ENCODE measurements at places on chromosomes 4 and X. TPM values are rescaled to one million over a fixed set of nuclear protein-coding genes. Genes with fewer than 3 reads are reported as not detected.

DNA sequence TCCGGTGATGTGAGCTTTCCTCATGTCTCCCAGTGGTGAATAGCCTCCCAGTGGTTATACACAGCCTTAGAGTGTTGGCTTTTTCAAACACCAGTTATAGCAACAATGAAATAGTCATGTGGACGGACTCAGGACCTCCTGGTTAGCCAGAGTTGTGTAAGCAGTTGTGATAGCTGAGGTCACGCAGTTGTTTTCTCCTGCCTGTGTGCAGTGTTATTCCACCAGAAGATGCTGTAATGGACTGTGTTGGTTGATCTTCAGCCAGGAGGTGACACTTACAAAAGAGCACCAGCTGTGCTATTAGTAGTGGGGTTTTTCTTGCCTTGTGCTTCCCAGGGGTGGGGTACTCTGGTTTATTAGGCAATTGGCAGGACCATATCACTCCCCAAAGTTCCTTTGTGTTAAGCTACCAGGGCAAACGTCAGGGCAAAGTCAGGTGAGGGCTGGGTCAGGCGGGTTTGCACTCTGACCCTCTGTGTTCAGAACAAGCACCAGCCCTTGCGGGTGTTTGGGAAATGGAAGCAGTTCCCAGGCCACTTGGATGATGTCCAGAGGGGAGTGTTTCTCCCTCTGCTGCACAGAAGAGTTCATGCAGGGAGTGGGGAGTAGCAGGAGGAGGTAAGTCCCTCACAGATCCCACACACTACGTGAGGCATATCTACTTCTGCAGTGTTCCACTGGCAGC, 252.6 kb downstream of the TMEM47 start:
- no peak overlapping the region for H3K27ac ChIP-seq
- no peak for DNase-seq
- no peaks in the 10 kb centered on the region for H3K27me3 ChIP-seq
- H3K4me1 ChIP-seq, result no peaks in the 10 kb centered on the region

DNA sequence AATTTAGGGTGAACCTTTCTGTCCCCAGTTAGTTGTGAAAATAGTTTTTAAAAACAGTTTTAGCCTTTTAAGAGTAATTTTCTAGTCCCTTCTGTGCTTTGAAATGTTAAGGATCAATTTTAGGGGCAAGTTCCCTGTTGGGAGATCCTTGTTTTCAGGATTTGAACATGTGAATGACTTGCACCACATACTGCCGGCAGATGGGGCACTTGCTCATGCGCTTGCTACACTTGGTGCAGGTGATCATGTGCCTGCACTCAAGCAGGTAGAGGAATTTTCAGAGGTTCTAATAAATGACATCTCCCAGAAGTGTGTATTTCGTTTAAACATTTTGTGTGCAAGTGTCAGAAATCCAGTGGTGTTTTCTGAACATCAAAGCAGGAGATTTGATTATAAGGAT, 195.9 kb downstream of the CHM start:
- H3K4me1 ChIP-seq, result no peaks in the 10 kb centered on the region
- no peak overlapping the region for H3K27ac ChIP-seq
- no peaks in the 10 kb centered on the region for H3K36me3 ChIP-seq
- no peak overlapping the region for H3K4me3 ChIP-seq

DNA sequence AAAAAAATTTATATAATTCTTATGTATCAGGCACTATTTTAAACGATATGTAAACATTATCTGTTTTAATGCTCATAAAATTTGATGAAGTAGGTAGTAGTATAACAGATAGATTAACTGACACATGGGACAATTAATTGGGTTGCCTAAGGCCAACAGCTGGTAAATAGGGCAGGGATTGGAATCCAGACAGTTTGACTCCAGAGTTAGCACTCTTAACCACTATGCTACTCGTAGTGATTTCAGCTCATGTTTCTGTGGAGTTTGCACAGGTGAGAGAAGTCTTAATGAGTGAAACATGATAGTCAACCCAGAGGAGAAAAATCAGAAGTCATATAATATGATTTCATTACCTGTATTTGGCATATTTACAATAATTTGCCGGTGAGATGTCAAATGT, 126.0 kb upstream of the WDFY3 start:
- H3K4me1 ChIP-seq, result peaks cover under 1% of the 10 kb centered on the region
- no peaks in the 10 kb centered on the region for H3K27me3 ChIP-seq
- DNase-seq, result no peak
- no peak overlapping the region for H3K27ac ChIP-seq
- H3K36me3 ChIP-seq, result no peaks in the 10 kb centered on the region

LARP7 gene
- 36.1 TPM for total RNA-seq

DNA sequence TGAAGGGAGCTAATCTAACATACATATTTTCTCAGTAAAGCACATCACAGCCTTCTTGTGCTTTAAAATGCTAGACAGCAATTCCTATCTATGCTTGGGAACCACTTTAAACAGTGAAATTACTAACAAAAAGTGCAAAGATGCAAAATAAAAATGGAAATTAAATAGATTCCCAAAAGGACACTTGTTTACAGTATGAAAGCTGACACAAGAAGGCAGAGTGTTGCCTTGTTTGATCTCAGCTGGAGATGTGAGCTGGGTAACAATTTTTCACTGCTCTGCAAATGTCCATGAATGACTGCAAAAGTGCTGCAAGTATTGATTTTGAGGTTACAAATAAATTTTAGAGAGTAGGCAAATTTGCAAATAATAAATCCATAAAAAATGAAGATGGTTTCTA, 22.3 kb downstream of the GRIA2 start:
- peaks cover 5% of the 10 kb centered on the region for H3K4me1 ChIP-seq
- H3K36me3 ChIP-seq, result no peaks in the 10 kb centered on the region
- no peak for DNase-seq
- no peak overlapping the region for H3K4me3 ChIP-seq
- no peaks in the 10 kb centered on the region for H3K27me3 ChIP-seq
- no peak overlapping the region for H3K27ac ChIP-seq

- no peaks in the 10 kb centered on the region for H3K27me3 ChIP-seq
- H3K27ac ChIP-seq, result no peak within 1 kb of the TSS
- no peak within 1 kb of the TSS for H3K4me3 ChIP-seq
- no peak for DNase-seq
Measured at GRCh38 chrX:30215357-30215843, at the start of gene MAGEB2. Gene MAGEB2, plus strand, starts transcription at chrX:30215563. Its CDS starts 3,018 bp downstream, at chrX:30218581.

VCX2 gene
- not detected for total RNA-seq

- H3K36me3 ChIP-seq, result no peaks in the 10 kb centered on the region
- DNase-seq, result no peak
- H3K27me3 ChIP-seq, result peaks cover 14% of the 10 kb centered on the region
- no peak overlapping the region for H3K4me3 ChIP-seq
Measured at GRCh38 chr4:7717161-7717560, 222.5 kb downstream of the AFAP1 start.

DNA sequence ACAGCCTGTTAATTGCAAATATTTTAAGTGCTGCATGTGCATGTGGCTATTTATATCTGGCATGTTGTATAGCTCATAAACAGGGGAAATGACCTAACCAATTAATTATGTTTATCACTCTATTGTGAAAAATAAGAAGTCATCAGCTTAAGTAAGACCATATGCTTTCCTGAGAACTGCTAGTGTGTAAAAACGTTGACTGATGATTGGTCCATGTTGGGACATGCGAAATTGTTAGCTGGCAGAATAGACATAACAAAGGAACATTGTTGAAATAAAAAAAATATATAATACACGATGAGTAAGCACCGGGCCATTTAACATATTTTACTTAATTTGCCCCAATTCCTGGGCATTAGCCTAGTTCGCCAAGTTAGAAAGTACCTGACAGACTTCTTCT, 207.5 kb downstream of the ANK2 start:
- peaks cover 70% of the 10 kb centered on the region for H3K36me3 ChIP-seq
- H3K27me3 ChIP-seq, result no peaks in the 10 kb centered on the region
- H3K4me1 ChIP-seq, result no peaks in the 10 kb centered on the region
- no peak overlapping the region for H3K27ac ChIP-seq
- no peak overlapping the region for H3K4me3 ChIP-seq
- DNase-seq, result no peak

- H3K27ac ChIP-seq, result no peak overlapping the region
- H3K36me3 ChIP-seq, result no peaks in the 10 kb centered on the region
- no peaks in the 10 kb centered on the region for H3K4me1 ChIP-seq
- H3K4me3 ChIP-seq, result no peak overlapping the region
- no peak for DNase-seq
- no peaks in the 10 kb centered on the region for H3K27me3 ChIP-seq
Measured at GRCh38 chr4:40200875-40201801, 4.3 kb downstream of the RHOH start.

ZNF711 gene
- total RNA-seq, result 21.7 TPM

DNA sequence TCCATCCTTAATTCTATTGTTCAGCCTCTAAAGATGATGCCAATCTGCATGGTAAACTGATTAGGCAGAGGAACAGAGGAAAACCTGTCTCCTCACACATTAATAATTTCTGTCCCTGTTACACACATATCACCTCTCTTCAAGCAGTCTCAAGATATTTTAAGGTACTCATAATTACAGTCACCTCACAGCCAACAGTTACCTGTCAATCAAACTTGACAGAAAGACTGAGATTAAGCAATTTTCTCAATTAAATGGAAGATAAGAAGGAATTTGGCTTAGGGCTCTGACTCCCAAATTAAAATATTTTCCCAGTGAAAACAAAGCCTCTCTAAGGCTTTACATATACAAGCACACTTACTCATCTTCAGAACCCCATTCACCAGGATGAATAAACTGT, 85.2 kb downstream of the MAPK10 start:
- H3K4me1 ChIP-seq, result peaks cover 21% of the 10 kb centered on the region
- no peak for DNase-seq
- H3K4me3 ChIP-seq, result no peak overlapping the region
- H3K27me3 ChIP-seq, result no peaks in the 10 kb centered on the region

FAM47E gene
- 0.99 TPM for total RNA-seq

GRCh38 chr4:13849778-13850177, 222.3 kb upstream of the BOD1L1 start:
- DNase-seq, result no peak
- H3K27ac ChIP-seq, result no peak overlapping the region
- no peak overlapping the region for H3K4me3 ChIP-seq
- no peaks in the 10 kb centered on the region for H3K36me3 ChIP-seq

- H3K4me3 ChIP-seq, result no peak overlapping the region
- H3K36me3 ChIP-seq, result no peaks in the 10 kb centered on the region
- H3K4me1 ChIP-seq, result no peaks in the 10 kb centered on the region
- no peaks in the 10 kb centered on the region for H3K27me3 ChIP-seq
- DNase-seq, result no peak
- H3K27ac ChIP-seq, result no peak overlapping the region
Measured at GRCh38 chr4:32661229-32661628, 1941.1 kb downstream of the PCDH7 start.

DNA sequence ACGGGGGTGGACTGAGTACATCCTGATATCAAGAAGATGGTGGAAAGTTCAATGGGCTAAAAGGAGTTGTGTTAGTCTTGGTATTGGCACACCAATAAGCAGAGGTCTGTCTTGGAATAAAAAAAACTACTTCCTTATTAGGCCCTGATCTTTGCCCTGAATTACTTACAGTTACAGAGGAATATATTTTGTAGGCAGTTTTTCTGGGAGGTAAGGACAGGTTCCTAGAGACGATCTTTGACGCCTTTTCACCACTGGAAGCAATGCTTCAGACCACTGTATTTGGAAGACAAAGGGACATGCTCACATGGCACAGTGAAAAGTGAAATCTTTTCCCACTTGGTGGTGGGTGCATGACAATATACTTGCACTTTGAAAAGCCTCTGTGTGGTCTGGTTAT, 618 bp upstream of the XK start:
- H3K27me3 ChIP-seq, result peaks cover 21% of the 10 kb centered on the region
- H3K36me3 ChIP-seq, result no peaks in the 10 kb centered on the region
- H3K4me1 ChIP-seq, result no peaks in the 10 kb centered on the region

- no peaks in the 10 kb centered on the region for H3K27me3 ChIP-seq
- no peak for DNase-seq
- H3K27ac ChIP-seq, result no peak overlapping the region
- peaks cover 35% of the 10 kb centered on the region for H3K36me3 ChIP-seq
Measured at GRCh38 chr4:860561-860960, 34.6 kb upstream of the CPLX1 start.

MGARP gene
- total RNA-seq, result 1.7 TPM

UGT2B10 gene
- total RNA-seq, result not detected

- no peak overlapping the region for H3K27ac ChIP-seq
- H3K4me3 ChIP-seq, result no peak overlapping the region
- peaks cover 11% of the 10 kb centered on the region for H3K27me3 ChIP-seq
- no peaks in the 10 kb centered on the region for H3K4me1 ChIP-seq
Measured at GRCh38 chr4:18082236-18082635, 60.7 kb upstream of the LCORL start.

GPC3 gene
- total RNA-seq, result 125 TPM

ATOH1 gene
- total RNA-seq, result 1.0 TPM

SUPT20HL2 gene
- total RNA-seq, result not detected

- no peak overlapping the region for H3K4me3 ChIP-seq
- no peaks in the 10 kb centered on the region for H3K4me1 ChIP-seq
- H3K27me3 ChIP-seq, result no peaks in the 10 kb centered on the region
- no peaks in the 10 kb centered on the region for H3K36me3 ChIP-seq
- H3K27ac ChIP-seq, result no peak overlapping the region
Measured at GRCh38 chr4:171117457-171117856, 695.7 kb upstream of the GALNTL6 start.

GRCh38 chrX:120439921-120440320, 29.2 kb downstream of the LAMP2 start:
- H3K36me3 ChIP-seq, result peaks cover 29% of the 10 kb centered on the region
- no peak overlapping the region for H3K27ac ChIP-seq
- no peak for DNase-seq
- no peaks in the 10 kb centered on the region for H3K27me3 ChIP-seq
- no peaks in the 10 kb centered on the region for H3K4me1 ChIP-seq
- no peak overlapping the region for H3K4me3 ChIP-seq

DNA sequence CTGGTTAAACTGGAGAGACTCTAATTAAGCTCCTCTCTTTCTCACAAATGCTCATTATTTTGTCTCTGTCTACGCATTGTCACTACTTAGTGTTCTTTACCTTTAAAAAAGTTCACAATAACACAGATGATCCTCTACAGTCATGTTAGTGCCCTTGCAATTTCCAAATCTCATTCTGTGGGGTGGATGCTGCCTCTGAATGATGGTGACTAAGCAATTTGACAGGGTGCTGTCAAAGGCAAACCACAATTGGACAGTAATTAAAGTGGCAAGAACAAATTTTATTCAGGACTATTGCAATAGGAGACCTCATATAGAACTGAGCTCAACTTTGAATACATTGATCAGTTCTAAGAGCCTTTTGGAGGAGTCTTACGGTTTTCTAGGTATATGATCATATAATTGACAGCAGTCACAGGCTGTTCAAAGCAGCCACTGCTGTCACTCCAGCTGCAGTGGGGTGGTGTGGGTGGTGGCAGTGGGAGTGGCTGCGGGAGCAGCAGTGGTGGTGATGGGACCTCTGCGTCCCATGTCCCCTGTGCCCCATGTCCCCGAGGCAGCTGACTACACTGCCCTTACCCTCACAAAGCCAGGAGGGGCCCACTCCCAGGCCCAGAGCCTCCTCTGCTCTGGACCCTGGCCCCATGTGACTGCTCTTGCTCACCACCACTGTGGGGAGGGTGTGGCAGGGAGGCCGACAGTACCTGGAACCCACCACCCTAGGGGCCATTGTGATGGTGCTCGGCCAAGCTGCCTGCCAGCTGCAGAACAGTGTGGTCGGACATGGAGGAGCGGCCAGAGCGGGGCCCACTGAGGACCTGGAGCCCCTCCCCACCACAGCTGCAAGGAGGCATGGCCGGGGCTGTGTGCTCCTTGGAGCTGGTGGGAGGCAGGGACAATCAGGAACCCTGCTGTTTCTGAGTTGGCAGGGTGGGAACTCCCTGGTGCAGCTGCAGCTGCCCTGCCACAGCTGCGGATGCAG, 30.4 kb upstream of the PAGE1 start:
- H3K27ac ChIP-seq, result no peak overlapping the region
- H3K27me3 ChIP-seq, result no peaks in the 10 kb centered on the region
- no peaks in the 10 kb centered on the region for H3K4me1 ChIP-seq
- no peak for DNase-seq
- no peaks in the 10 kb centered on the region for H3K36me3 ChIP-seq
